ENCODE measurements at places on chromosomes 3 and 15.
A peak's percentile ranks its signal among the peaks of the same experiment; 100 is the strongest.

GRCh38 chr15:55669270-55669669, 73.7 kb downstream of the PRTG start:
- DNase-seq = no peak

DNA sequence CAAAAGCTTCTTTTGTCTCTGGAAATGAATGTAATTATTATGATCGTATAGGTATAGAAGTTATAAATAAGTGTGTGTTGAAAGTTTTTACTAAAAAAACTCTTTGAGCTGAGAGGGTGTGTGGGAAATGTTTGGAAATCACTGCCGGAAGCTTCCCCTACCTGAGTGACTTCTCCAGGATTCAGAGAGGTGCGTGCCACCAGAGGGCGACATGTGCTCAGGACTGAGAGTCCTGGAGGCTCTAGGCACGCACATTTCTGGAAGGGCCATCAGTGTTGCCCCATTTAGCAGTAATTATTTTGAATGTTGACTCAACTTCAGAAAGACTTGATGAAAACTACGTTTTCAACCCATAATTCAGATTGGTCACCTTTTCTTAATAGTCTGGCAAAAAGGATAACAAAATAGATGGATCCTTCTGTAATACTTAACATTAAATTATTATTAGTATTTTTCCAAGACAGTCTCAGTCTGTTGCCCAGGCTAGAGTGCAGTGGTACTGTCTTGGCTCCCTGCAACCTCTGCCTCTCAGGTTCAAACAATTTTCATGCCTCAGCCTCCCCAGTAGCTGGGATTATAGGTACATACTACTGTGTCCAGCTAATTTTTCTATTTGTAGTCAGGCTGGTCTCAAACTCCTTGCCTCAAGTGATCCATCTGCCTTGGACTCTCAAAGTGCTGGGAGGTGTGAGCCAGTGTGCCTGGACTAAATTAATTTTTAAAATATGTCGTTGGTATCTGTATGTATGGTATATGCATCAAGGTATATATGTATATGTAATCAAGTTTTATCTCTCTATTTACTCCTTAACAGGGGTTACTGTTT, 34.5 kb downstream of the GPR171 start:
- DNase-seq = peak; percentile 53

DNA sequence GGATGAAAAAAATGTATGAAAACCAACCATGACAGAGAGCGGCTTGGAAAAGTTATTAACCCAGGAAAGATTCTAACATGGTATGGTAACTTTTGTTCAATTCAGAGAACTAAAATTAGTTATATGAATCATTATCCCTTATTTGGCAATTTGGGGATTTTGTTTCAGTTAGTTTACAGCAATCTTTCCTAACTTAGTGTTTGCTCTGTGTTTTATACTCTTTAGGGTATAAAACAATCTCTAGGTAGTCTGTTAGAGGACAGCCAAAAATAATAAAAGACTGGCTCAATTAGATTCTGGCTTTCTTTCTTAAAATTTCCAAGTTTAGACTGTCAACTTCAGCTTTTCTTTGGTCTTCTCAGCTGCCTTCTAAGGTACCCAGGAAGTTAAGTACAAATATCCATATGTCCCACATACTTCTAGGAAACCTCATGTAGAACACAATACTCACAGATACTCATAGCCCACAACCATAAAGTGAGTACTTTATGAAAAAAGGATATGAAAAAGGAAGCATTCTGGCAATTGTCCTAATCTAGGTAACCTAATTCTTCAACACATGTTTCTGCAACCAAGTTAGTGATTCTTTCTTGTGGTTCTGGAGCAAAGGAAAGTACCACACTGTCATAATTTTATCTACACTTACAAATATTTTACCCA, 849.3 kb downstream of the ROBO1 start:
- no peak for DNase-seq

GRCh38 chr3:112539825-112540650, 21.7 kb downstream of the ATG3 start:
- no peak for DNase-seq

GRCh38 chr15:82134461-82134860, 88.6 kb upstream of the MEX3B start:
- no peak for DNase-seq

- DNase-seq = no peak
Observed at GRCh38 chr15:91142106-91142744, 42.2 kb downstream of the SV2B start.

GRCh38 chr15:47119349-47119748, 598.0 kb upstream of the SEMA6D start:
- DNase-seq = no peak

DNA sequence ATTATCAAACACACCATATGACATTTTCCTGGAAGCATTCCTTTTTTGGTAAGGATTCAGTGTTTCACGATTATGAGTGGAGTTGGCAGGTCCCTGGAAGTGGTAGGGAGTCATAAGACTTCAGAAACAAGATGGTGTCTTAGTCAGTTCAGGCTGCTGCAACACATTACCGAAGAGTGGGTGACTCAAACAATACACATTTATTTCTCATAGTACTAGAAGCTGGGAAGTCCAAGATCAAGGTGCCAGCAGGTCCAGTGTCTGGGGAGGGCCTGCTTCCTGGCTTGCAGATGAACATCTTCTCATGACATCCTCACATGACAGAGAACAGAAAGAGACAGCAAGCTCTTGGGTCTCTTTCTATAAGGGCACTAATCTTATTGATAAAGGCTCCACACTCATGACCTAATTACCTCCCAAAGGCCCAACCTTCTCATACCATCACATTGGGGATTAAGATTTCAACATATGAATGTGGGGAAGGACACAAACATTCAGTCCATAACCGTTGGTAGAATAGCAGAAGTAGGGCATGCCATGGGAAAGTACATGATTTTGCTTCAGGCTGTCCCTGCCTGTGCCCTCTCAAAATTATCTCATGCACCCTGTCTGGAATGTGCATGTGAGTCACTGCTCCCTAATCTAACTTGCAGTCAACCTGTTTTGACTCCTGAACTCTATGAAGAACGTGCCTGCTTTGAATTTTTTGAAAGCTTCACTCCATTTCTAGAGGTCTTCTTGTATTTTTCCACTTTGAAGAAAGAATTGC, 72.5 kb downstream of the GTPBP8 start:
- no peak for DNase-seq

DNA sequence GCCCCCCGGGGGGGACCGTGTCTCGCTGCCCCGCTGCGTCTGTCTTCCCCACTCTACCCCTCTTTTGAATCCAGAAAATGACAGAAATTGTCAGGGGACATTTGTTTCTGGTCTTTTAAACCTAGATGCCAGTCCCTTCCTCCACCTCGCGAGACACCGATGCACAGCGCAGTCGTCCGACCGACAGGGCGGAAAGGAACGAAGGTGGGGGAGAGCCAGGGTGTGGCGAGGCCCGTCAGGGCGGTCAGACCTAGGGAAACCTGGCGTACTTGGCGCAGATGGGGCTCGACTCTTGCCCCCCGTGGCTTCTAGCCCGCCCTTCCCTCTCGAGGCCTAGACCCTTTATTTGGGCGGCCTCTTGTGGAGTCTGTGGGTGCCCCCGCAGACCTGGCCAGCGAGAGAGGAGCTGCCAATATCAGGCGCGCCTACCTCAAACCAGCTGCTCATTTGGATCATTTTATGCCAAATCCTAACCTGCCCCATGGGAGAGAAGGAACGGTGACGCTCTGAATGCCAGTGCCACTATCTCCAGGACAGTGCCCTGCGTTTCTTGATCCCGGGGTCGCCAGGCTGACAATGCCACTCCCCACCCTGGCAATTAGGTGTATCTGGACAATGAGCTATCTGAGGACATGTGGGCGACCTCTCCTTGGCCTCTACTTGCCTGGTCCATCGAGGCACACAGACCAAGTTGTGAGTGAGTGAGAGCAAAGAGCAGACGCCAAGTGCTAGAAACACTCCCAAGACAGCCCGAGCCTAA, 500 bp upstream of the RAB6B start:
- no peak for DNase-seq

GRCh38 chr15:92937901-92938300, 37.8 kb downstream of the CHD2 start:
- DNase-seq = no peak

DNA sequence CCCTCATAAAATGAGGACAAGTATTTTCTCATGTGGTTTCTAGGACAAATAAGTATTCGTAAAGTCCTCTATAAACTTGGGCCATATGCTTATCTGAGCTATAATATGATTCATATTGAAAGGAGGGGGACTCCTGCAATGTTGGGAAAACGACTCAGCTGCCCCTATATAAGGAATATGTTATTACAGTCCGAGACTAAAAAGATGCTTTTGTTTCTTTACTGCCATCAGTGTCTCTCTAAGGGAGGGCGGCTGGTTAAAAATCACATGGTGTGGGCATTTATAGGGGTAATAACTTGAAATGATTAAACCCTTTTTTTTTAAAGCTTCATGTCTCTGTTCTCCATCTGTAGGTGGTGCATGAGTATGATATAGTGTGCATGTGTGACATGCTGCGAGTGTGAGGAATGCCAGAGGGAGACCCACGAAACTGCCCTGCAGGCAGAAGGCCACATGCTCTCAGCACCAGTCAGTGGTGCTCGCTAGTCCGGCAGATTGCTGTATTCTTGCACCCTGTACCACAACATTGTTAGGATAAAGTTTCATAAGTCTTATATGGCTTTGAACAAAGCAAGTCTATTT, 256.0 kb upstream of the CTDSPL start:
- DNase-seq = no peak

DNA sequence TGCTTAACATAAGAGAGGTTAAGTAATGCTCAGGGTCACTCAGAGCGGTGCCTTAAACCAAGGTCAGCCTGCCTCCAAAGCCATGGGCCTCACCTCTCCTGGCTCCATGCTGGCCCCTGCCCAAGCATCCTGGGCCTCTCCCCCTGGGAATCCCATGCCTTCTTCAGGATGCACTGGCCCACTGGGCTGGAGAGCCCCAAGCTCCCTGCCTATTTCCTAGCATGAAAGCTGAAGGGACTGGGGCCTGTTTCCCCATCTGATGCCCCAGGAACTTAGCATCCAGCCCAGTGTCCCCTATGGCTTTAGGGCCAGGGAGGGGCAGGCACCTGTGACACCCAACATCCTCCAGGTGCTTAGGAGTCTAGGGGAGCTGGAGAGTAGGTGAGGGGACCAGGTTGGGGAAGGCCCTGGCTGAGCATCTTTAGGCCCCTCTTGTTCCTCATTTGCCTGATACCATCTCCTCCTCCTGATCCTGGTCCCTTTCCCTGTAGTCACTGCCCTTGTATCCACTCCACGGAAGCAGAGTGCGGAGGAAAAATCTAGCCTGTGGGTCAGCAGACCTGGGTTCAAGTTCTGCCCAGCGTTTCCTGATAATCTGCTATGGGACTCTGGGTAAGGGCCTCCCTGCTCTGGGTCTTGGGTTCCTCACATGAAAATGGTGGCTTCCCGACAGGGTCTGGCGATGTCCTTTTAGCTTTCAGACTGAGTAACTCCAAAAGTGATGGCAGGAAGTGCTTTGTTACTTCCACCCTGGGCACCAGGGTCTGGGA, 28.6 kb downstream of the EHD4 start:
- no peak for DNase-seq

GRCh38 chr3:49013738-49014660, 4.4 kb downstream of the DALRD3 start:
- DNase-seq = no peak

- peak; percentile 61 for DNase-seq
Observed at GRCh38 chr15:95025924-95026728, 794.8 kb downstream of the MCTP2 start.

GRCh38 chr15:35838424-35839111, 292.6 kb upstream of the DPH6 start:
- no peak for DNase-seq

DNA sequence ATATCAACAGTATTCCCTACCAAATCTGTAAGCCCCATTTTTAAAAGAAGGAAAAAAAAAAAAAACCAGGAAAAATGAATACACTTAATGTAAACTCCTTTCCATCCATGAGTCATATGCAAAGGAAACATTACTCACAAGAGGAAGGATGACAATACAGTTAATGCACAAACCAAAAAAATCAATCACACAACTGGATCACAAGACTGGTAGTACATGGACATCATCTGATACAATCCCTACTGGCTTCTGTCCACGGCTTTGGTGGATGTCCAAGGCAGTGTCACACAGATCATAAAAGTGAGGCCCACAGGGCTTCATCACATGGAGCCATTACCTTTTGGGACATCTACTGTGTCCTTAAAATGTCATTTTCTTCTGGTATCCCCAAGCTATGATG, 44.0 kb downstream of the SUCLG2 start:
- DNase-seq = peak; percentile 64

- DNase-seq = peak; percentile 23
Observed at GRCh38 chr3:52281981-52282801, 3.7 kb upstream of the WDR82 start.

GRCh38 chr15:75161917-75162414, 39.7 kb upstream of the C15orf39 start:
- no peak for DNase-seq

DNA sequence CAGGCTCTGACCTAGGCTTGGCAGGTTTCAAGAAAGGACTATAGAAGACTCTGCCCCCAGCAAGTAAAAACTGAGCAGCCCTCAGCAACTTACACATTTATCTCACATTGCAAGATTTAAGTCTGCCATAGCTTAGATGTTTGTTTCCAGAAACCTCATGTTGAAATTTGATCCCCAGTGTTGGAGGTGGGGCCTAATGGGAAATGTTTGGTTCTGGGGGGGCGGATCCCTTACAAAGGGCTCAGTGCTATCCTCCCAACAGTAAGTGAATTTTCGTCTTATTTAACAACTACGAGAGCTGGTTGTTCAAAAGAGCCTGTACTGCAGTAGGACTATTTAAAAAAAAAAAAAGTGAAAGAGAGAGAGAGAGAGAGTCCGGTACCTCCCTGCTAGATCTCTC, 125.2 kb upstream of the PROK2 start:
- DNase-seq = no peak

DNA sequence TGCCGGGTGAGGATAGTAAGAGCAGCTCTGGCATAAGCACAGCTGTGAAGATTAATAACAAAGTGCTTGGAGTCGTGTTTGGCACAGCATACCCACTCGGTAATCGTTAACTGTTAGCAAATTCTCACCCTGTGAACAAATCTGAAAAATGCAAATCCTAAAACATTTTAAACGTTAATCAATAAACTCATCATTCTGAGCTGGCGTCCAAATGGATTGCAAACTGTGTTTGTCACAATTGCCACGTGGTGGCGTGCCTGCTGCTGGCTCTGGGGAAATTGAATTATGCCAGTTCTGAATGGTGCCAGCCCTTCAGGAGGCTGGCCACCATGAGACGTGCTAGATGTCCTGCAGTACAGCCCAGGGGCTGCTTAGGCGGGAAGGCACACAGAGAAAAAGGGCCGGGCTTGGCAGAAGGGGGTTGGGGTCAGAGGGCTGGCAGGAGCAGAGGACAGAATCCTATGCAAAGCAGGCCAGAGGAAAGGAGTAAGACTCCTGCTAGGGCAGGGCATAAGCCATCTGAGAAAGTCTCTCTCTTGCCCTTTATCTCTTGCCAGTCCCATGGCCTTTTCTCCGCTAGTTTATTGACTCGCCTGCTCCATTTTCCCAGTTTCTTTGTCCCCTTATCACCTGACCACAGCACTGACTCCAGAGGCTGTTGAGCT, 22.1 kb upstream of the POLG start:
- no peak for DNase-seq

- DNase-seq = no peak
Observed at GRCh38 chr15:62564886-62565633, 400.0 kb upstream of the C2CD4B start.

GRCh38 chr15:29942548-29942947, 120.3 kb upstream of the TJP1 start:
- DNase-seq = no peak

- no peak for DNase-seq
Observed at GRCh38 chr15:37130356-37130755, 30.0 kb upstream of the MEIS2 start.
